Keratinocyte (primary cell): ENCODE measurements at places on chromosomes 6 and 20. TPM values are rescaled to one million over a fixed set of nuclear protein-coding genes. Genes with fewer than 3 reads are reported as not detected.

CRIP3 gene
- 0.08 to 0.67 TPM (median 0.26 TPM) in 3 replicates for polyA plus RNA-seq

KIF6 gene
- 0.09 to 0.14 TPM in 2 of 3 replicates, not detected in the other for polyA plus RNA-seq

GRCh38 chr6:168804331-168804730 lies 363.3 kb downstream of the SMOC2 start:
- H3K27me3 ChIP-seq: no peaks in the 10 kb centered on the region
- no peaks in the 10 kb centered on the region for H3K4me1 ChIP-seq
- no peak overlapping the region for H3K27ac ChIP-seq
- H3K4me3 ChIP-seq: no peak overlapping the region

DNA sequence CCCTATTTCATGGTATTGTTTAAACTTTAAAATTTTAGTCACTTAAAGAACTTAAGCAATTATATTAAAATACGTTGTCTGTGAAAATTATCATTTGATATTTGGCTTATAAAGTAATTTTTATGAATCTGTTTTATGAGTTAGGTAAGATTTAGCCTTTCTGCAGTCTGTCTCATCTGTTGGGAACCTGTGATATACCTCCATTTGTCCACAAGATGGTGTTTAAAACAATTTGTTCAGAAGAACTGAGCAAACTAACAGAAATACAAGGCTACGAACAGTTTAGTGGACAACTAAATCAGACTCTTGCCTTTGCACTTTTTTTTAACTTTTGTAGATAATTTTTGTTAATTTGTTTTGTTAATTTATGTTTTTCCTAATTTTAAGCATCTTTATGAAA lies 92.4 kb downstream of the COL9A1 start:
- H3K36me3 ChIP-seq: no peaks in the 10 kb centered on the region
- no peak overlapping the region for H3K4me3 ChIP-seq
- H3K27ac ChIP-seq: no peak overlapping the region
- H3K27me3 ChIP-seq: peaks cover 5% of the 10 kb centered on the region
- H3K4me1 ChIP-seq: no peaks in the 10 kb centered on the region
- DNase-seq: no peak

GRCh38 chr6:166351715-166352285 lies 9.5 kb upstream of the SFT2D1 start:
- H3K27me3 ChIP-seq: no peaks in the 10 kb centered on the region
- H3K27ac ChIP-seq: no peak overlapping the region
- no peaks in the 10 kb centered on the region for H3K36me3 ChIP-seq
- DNase-seq: peak; percentile 42

GRCh38 chr6:159094444-159095252 lies 49.9 kb upstream of the TAGAP start:
- no peaks in the 10 kb centered on the region for H3K36me3 ChIP-seq
- no peak for DNase-seq
- no peaks in the 10 kb centered on the region for H3K27me3 ChIP-seq
- H3K27ac ChIP-seq: no peak overlapping the region

DNA sequence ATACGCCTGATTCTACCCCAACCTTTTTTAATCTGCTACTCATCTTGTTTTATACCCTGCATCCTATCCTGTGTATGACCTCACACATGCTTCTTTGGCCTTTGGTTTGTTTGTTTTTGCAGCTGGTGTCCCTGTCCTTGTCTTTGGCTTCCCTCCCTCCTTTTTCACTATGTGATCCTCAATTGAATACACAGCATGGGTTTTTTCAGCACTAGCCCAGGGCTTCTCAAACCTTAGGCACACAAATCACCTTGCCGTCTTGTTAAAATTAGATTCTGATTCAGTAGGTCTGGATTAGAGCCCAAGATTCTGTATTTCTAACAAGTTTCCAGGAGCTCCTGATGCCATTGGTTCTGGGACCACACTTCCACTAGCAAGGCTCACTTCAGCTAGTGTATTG lies 321.5 kb upstream of the MAN1A1 start:
- no peaks in the 10 kb centered on the region for H3K27me3 ChIP-seq
- no peak overlapping the region for H3K27ac ChIP-seq
- H3K36me3 ChIP-seq: no peaks in the 10 kb centered on the region
- H3K4me1 ChIP-seq: no peaks in the 10 kb centered on the region

DNA sequence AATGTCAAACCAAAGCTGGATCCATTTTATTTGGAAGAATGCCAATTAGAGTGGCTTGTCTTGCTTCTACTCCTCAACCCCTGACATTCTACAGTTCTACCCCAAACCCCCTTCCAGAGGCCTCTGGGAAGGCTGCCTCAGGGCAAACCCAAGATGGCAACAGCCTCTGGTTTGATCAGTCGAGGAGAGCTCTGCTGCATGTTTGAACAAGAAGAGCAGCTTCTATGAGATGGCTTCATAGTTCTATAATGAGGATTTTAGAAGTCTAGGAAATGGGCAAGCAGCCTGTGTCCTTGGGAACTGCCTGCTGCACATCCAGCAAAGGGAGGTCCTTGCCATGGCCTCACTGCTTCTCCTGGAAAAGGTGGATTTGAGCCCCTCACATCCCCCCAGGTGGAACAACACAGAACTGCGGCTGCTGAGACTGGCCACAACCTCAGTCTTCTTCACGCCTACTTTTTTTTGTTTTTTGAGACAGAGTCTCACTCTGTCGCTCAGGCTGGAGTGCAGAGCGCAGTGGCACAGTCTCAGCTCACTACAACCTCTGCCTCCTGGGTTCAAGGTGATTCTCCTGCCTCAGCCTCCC lies 37.9 kb downstream of the ZC3H12D start:
- no peaks in the 10 kb centered on the region for H3K36me3 ChIP-seq
- no peak overlapping the region for H3K27ac ChIP-seq
- peaks cover 2% of the 10 kb centered on the region for H3K4me1 ChIP-seq
- H3K27me3 ChIP-seq: peaks cover 9% of the 10 kb centered on the region

GRCh38 chr6:17640477-17640917 lies 40.4 kb downstream of the FAM8A1 start:
- H3K36me3 ChIP-seq: peaks cover 10% of the 10 kb centered on the region
- H3K4me3 ChIP-seq: no peak overlapping the region
- peak overlapping the region; percentile 49 for H3K27ac ChIP-seq

GRCh38 chr6:30678964-30679726 lies 6.3 kb upstream of the DHX16 start:
- H3K27me3 ChIP-seq: no peaks in the 10 kb centered on the region
- peak overlapping the region; percentile 3 for H3K27ac ChIP-seq
- peak overlapping the region; percentile 49 for H3K4me3 ChIP-seq
